Kidney glomerular epithelial cell (primary cell): ENCODE measurements at places on chromosomes 5 and 9.

DNA sequence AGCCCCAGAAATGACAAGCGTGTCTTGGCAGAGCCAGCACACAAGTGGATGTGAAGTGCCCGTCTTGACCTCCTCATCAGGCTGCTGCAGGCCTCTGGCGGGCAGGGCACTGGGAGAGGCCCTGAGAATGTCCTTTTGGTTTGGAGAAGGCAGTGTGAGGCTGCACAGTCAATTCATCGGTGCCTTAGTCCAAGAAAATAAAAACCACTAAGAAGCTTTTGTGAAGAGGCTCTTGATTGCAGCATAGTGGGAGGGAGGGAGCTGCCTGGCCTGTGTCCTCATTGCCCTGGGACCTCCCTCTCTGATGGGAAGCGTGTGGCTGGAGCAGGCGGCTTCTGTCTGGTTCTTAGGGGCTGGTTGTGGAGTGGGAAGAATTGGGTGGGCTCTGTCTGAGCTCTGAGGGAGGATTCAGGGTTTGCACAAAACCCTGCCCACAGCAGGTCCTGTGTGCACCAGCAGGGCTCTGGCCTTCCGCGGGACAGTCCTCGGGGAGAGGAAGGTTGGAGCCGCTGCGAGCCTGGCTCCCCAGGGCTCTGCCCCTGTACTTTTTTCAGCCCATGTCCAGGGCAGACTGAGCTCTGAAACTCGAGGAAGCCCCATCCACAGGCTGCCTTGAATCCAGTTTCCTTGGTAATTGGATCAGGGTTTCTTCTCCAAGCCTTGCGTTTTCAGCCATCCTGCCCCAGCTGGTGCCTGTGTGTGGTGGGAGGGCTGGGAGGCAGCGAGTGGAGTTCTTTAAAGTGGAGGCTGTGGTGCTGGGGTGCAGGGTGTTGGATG is 1.1 kb downstream of the HRCT1 start:
- peak; percentile 40 for DNase-seq

- peak; percentile 26 for DNase-seq
Observed at GRCh38 chr5:138438724-138439476, at the start of gene REEP2. Gene REEP2, plus strand, starts transcription at chr5:138439057. Its CDS starts 152 bp downstream, at chr5:138439209.

DNA sequence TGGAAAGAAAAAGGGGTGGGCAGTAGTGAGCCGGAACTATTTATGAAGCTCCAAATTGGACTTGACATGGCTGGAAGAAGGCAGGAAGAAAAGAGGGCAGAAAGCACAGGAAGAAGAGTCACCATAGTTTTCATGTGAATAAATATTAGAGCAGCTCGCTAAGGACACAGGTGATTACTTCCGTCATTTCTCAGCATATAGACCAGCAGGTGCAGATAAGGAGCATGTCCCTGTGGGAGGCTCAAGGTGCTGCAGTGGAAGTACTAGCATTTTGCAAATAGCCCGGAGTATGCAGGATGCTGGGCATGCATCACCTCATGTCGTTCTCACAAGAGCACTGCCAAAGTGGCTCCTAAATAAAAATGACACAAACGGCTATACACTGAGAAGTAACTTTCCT is 71.3 kb upstream of the HTR4 start:
- no peak for DNase-seq

DNA sequence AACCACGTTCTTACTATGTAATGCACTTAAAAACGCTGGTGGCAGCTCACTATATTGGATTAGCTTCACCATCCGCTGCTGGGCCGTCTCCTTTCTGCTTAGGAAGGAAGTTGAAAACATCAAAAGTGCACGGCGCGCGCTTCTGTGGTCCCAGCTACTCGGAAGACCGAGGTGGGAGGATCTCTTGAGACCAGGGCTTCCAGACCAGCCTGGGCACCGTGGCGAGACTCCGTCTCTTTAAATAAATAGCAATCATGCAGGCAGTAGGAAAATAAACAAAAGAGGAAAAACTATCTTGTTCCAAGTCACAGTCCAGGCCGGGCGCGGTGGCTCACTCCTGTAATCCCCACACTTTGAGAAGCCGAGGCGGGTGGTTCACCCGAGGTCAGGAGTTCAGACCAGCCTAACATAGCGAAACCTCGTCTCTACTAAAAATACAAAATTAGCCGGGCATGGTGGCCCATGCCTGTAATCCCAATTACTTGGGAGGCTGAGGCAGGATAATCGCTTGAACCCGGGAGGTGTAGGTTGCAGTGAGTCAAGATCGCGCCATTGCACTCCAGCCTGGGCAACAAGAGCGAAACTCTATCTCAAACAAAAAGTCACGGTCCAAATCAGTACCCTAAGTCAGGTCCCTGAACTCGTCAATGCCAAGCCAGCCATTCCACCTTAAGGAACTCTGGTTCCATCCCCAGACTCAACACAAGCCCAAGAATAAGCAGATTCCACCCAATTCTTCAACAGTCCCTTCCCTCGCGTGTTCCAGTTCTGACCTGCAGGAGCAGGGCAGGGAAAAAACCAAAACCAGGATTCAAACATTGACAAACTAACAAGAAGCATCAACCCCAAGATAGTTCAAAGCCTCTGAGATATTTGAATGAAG is 1.0 kb upstream of the GOLGA1 start:
- peak; percentile 49 for DNase-seq

DNA sequence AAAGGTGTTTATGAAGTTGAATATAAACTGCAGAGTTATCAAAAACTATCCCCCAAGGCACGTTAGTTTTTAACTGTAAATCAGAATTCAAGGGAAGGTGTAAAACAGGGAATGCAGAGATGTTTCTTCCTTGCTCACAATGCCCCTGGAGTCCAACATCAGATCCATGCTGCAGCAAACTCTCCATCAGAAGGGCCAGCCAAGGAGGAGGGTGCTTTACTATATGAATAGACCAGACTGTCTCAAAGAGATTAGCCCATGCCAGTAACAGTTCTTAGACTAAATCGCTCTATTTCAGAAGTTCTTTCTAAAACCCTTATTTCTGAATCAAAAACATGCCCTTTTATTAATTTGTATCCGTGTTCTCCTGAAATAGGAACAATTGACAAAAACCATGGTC is 362.8 kb upstream of the RPS23 start:
- DNase-seq = peak; percentile 46

- DNase-seq = peak; percentile 79
Observed at GRCh38 chr5:32223972-32224609, 50.0 kb upstream of the GOLPH3 start.

DNA sequence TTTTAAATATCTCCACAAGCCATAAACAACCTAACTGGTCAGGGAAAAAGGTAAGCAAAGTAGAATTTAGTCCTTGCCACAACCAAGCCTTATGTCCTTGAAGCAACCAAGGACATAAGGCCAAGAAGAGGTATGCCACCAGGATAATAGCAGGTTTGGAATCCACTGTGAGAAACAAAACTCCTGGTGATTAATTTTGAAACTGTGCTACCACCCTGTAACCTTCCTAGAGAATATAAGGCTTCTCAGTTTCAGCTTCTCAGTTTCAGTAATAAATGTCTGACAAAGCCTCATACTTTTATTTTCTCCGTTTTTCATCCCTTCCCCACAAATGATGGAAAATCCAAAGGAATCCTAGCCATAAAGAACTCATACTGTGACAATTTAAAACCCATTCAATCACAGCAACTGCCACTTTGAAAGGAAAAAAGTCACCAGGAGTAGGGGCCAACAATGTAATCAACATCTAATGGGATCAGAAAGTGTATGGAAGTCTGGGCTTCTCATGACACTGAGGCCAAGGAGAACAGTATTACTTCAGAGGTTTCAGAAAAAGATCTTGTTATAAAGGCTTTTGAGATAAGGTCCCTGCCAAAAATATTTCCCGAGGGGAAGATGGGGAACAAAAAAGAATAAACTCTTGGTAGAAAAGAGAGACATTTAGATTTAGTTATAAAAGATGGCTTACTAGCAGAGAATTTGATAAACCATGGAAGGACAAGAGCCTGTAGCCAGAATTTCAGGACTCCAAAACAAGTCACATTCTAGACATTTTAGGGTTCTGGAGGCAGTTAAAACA is 189.2 kb downstream of the TSSK1B start:
- no peak for DNase-seq

GRCh38 chr9:97873882-97874281 is 20.9 kb downstream of the FOXE1 start:
- DNase-seq = peak; percentile 10

- no peak for DNase-seq
Observed at GRCh38 chr9:134291452-134291881, 34.8 kb upstream of the RXRA start.

DNA sequence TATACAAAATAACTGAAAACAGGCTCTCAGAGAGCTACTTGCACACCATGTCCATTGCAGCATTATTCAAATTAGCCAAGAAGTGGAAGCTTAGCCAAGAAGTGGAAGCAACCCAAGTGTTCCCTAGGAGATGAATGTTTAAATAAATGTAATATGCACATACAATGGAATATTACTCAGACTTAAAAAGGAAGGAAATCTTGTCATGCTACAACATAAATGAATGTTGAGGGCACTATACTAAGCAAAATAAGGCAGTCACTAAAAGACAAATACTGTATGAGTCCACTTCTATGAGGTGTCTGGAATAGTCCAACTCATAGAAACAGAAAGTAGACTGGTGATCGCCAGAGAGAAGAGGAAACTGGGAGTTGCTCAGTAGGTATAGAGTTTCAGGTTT is 438.1 kb downstream of the MAT2B start:
- DNase-seq = no peak

DNA sequence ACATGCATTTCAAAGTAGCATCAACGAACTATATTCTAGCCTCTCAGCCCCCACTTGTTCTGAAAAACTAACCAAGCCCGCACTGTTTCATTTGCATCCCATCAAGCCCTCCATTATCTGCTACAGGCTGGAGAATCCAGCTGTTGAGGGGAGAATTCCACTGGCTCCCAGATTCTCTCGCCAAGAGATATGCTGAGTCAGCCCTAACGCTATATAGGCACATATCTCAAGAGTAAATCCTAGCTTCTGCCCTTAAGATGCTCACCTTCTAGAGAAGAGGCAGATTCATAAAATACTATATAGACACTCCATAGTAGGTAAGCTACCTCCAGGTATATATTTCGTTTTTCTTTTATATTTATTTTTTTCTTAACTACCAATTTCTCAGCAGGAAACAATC is 266.4 kb upstream of the TARS1 start:
- no peak for DNase-seq

- DNase-seq = no peak
Observed at GRCh38 chr9:130640681-130641080, 23.7 kb upstream of the PRDM12 start.

DNA sequence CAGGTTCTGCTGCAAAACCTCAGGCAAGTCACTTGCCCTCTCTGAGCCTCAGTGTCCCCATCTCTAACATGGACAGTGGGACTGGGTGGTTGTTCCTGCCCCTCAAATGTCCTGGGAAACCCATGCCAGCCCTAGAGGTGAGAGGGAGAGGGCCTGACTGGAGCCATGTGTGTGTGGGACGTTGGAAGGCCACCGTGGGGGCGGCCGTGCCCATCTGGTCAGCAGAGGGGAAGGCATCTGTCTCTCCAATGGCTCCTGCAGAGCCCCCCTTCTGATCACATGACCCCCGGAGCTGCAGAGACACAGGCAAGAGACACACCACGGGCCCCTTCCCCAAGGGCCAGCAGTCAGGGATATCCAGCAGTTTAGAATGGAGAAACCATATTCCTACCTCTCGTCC is 1.7 kb downstream of the DNM1 start:
- no peak for DNase-seq

- no peak for DNase-seq
Observed at GRCh38 chr5:10077791-10078545, 171.7 kb downstream of the ATPSCKMT start.

- peak; percentile 82 for DNase-seq
Observed at GRCh38 chr9:94867281-94867841, 140.9 kb downstream of the AOPEP start.

GRCh38 chr9:125784286-125785049 is 37.3 kb downstream of the PBX3 start:
- no peak for DNase-seq
